IPS-NIHi11 (cell line): ENCODE measurements at places on chromosomes 2 and 18.

DNA sequence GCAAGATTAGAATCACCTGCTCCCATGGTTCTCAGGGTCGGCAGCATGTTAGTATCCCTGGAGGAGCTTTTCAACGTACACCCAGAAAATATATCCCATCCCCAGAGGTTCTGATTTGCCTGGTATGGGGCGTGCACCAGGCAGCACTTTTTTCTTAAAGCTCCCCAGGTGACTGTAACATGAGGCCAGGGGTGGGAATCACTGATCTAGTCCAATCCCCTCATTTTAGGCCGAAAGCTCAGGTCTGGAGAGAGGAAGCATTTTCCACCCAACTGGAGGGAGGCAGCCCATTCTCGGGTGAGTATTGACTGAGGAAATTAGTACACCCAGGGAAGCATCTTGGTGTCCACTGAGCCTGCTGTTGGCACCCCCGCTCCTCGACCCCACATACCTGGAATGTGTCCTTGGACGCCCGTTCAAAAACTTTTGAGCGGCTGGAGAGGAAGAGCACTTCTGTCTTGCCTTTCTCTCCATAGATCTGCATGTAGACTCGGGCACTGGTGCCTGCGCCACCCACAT is 94.3 kb downstream of the LOXHD1 start:
- no peak for DNase-seq

- DNase-seq, result no peak
Measured at GRCh38 chr2:68980956-68981355, 6.5 kb downstream of the GKN1 start.

- DNase-seq, result no peak
Measured at GRCh38 chr2:27545348-27546141, 37.3 kb upstream of the ZNF512 start.

- no peak for DNase-seq
Measured at GRCh38 chr2:129737660-129738527, 241.6 kb upstream of the RAB6C start.

DNA sequence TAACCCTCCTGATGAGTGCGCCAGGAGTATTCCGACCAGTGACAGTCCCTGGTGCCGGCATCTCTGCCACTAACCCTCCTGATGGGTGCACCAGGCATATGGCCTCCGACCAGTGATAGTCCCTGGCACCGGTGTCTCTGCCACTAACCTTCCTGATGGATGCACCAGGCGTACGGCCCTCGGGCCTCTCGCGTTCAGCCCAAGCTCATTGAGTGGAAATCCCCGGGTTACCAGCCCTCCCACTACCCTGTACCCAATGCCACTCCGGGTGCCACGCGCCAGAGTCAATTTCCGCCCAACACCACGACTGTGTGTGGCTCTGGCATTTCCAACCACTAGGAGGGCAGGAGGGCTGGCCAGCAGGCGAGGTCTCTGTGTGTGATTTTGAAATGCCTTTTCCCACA is 11.7 kb upstream of the GPC1 start:
- DNase-seq, result no peak

DNA sequence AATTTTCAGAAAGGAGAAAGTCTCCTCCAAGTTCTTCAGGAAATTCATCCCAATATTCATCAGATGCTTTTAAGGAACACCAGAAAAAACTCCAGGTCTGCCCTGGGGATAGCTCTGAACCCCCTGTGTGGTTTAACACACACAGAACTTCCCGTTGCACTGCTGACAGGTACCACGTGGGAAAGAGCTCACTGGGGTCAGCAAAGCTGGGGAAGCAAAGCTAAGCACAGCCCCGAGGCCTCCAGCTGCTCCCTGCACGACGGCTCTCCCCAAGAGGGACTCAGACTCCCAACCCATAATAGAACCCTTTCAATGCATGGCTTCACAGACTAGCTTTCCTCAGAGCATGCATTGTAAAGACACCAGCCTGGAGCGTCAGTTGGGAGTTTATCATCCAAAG is 28.0 kb downstream of the ADI1 start:
- DNase-seq, result no peak

- no peak for DNase-seq
Measured at GRCh38 chr18:10895976-10896375, 253.4 kb downstream of the PIEZO2 start.

GRCh38 chr2:72991439-72991725 is 74.1 kb downstream of the EMX1 start:
- DNase-seq, result no peak

GRCh38 chr2:18243816-18244215 is 316.6 kb downstream of the RDH14 start:
- DNase-seq, result no peak

DNA sequence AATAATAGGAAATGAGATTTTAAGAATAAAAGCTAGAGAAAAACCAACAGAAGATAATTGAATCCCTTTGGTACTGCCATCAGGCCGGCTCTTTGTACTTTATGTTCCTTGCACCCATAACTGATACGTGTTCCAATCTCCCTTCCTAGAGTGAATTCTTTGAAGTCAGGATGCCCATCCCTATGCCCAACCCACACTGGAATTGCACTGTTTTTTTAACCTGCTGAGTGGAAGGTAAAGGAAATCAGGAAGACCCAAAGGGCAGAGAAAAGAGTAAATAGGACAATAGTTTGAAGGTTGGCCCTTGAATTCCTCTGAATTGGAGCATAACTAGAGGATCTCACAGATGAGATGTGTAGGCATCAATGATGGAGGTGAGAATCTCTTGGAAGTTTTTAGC is 4.4 kb upstream of the ATG16L1 start:
- no peak for DNase-seq

- no peak for DNase-seq
Measured at GRCh38 chr2:45781464-45781811, 130.0 kb downstream of the PRKCE start.

DNA sequence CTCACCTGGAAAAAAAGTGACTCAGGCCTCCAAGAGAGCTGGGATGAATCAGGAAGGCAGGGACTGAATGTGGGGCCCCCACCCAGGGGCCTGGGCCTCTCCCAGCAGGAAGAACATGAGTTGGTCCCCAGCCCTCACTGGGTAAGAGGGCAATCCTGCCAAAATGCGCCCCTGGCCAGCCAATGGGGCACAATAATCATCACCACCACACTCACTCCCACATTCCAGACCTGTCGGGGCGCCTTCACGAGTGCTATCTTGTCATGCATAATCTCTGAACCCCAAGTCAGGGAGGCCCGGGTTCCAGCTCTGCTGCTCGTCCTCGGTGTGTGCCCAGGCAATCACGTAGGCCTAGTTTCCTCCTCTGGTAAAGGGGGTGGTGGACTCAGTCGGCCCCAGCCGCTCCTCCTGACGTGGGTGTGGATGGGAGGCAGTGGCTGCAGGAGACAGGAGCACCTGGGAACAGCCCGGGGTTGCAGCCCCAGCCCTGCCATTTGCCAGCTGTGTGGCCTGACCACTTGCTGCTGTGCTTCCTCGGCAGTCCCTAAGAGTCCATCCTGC is 115.1 kb downstream of the CYP26B1 start:
- no peak for DNase-seq

- no peak for DNase-seq
Measured at GRCh38 chr2:143545059-143545948, 416.1 kb downstream of the ARHGAP15 start.

- DNase-seq, result no peak
Measured at GRCh38 chr2:78418021-78418420, 607.5 kb upstream of the REG3G start.

GRCh38 chr18:9516437-9517064 is 41.2 kb downstream of the RALBP1 start:
- DNase-seq, result peak; percentile 54

- DNase-seq, result no peak
Measured at GRCh38 chr2:132654968-132655367, 15.0 kb downstream of the LYPD1 start.

DNA sequence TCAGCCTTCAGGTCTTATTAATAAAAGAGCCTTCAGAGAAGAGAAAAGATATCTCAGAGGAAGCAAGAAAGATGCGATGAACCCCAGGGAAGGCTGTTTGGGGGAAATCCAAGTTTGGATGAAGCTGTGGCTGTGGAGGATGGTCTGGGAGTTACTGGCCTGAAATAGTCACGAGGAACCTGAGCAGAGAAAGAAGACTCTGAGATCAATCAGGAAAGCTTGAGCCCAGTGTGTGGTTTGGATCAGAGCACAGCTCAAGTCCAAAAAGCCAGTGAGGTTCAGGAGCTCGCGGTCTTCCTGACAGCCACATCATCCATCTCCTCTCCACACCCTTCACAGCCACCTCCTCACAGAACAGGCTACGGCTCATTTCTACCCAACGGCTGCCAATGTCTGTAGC is 87.4 kb upstream of the SERPINE2 start:
- no peak for DNase-seq

DNA sequence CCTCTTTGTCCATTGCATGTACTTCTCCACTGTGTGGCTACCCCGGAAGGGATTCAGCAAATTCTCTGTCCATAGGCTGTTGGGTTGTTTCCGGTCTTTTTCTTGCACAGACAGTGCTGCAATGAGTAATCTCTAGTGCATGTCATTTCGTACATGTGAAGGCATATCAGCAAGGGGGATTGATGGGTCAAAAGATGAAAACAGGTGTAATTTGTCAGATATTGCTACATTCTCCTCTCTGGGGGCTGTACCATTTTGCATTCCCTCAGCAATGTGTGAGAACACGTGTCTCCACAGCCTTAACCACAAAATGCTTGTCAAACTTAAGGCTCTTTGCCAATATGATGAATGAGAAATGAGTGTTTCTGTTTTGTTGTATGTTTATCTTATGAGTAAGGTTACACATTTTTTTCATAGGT is 60.5 kb downstream of the KLHL29 start:
- DNase-seq, result no peak

DNA sequence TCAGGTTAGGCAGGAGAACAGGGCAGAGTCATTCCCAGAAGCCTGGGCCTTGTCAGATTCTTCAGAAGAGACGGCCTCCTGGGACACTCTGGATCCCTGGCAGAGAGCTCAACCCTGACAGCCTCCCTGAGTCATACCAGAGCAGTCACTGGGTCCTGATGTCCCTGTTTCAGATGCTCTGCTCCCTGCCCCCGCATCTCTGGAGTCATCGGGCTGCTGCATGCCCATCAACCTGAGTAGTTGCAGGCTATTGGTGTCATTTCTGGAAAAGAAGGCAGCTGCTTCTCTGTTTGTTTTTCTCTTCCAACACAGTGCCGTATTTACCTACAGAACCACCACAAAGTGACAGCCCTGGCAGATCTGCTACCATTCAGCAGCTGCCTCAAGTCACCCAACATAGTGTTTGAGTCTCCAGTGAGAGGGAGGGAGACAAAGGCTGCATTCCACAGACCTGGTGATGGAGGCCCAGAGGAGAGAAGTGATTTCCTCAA is 145.1 kb downstream of the B3GNT2 start:
- no peak for DNase-seq

DNA sequence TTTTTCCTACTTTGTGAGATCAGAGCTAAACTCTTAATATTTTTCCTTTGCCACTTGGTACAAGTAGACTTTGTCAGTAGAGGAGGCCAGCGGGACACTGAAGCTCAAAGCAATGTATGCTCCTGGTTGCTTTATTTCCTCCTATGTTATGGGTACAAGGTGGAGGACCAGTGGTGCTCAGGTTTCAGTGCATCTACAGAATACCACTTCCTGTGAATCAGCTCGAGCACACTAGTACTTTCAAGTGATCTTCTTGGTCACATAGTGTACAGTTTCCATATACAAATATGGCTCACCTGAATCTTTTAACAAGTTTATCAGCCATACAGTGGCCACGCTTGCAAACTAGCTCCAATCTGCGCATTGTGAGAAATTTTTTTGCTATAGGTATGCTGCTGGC is 1674.8 kb upstream of the TMEFF2 start:
- no peak for DNase-seq
